Activated CD4-positive, alpha-beta T cell treated with anti-CD3 and anti-CD28 coated beads for 48 hours (primary cell): ENCODE measurements at places on chromosomes 12 and 14.

GRCh38 chr12:30679241-30679640 is 16.4 kb downstream of the IPO8 start:
- DNase-seq: no peak

DNA sequence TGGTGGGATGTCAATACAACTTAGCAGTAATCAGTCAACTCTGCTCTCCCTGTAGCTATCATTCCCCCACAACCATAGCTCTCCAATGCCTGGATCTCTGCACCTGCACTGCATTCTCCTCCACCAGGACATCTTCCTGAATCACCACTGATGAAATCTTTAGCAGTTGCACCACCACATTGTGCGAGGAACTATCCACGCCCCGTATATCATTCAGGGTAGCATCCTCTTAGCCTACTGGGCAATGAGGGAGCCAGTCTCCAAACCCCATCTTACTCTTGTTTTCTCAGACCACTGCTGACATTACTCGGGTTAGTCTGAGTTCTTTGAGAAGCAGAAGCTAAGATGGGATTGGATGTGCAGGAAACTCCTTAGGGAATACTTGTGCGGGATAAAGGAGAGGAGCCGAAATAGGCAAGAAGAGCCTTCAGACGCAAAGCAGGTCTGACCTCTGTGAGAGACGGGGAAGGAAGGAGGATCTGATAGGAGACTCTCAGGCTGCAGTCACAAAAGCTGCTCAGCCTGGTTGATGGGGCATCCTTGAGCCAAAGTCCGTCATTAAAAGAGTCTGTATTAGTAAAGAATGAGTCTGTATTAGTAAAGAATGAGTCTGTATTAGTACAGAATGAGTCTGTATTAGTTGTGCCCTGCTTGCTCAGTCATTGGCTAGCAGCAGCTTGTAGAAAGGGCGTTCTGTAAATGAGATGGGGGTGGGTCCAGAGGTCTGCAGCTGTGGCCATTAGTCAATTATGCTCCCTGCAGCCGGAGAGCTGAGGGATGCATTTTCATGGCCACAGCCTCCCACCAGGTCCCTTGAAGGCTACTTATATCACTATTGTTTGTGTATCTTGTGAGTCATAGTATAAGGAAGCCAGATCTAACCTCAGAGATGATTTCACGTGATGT is 49.6 kb upstream of the RASSF3 start:
- DNase-seq: no peak

- DNase-seq: no peak
These were observed 24.0 kb upstream of the GNG2 start for GRCh38 chr14:51836417-51836816.

GRCh38 chr12:28374556-28374955 is 184.3 kb downstream of the CCDC91 start:
- no peak for DNase-seq

GRCh38 chr12:2796187-2796666 is 1.5 kb downstream of the FKBP4 start:
- no peak for DNase-seq

- DNase-seq: no peak
These were observed 44.0 kb downstream of the A2ML1 start for GRCh38 chr12:8866429-8866828.

GRCh38 chr14:74504874-74505720 is 11.5 kb downstream of the ISCA2 start:
- DNase-seq: no peak

DNA sequence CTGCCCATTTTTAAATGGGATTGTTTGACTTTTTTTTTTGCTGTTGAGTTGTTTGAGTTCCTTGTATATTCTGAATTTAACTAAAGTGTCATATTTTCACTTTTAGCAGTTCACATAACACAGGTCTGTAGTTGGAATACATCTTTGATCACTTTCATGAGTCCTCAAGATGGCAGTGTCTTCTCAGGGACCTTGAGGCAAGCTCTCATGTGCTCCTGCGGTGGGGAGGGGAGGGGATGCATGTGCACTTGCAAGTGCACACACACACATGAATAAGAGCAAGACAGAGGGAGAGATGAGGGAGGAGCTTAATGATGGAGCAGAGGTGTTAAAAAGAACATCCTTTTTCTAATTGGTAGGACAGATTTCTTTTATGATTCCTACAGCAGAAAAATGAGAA is 291.4 kb upstream of the OR4E1 start:
- peak; percentile 63 for DNase-seq

DNA sequence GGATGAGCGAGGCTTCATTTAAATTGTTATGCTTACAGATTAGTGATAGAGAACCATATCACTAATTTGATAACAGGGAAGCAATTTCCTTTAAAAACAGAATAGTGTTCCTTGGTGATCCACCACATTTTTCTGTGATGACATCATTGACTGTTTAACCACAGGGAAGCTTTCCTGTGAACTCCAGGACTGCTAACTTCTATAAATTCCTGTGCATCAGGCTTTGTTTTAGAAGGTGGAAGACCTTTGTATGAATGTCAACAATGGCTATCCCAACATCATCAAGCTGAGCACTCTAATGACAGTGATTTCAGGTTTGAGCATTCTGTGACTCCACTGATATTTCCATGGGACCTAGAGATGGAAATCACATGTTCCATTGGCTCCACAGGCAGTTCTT is 177.1 kb downstream of the RMST start:
- no peak for DNase-seq

- peak; percentile 57 for DNase-seq
These were observed 64.4 kb downstream of the TMX1 start for GRCh38 chr14:51304438-51304837.

- no peak for DNase-seq
These were observed 182.0 kb downstream of the FOXA1 start for GRCh38 chr14:37413050-37413449.

GRCh38 chr14:34966413-34966812 is 16.4 kb upstream of the SRP54 start:
- peak; percentile 7 for DNase-seq

- no peak for DNase-seq
These were observed 126.3 kb downstream of the KTN1 start for GRCh38 chr14:55706365-55706684.

- no peak for DNase-seq
These were observed 163.8 kb upstream of the KITLG start for GRCh38 chr12:88743946-88744685.

DNA sequence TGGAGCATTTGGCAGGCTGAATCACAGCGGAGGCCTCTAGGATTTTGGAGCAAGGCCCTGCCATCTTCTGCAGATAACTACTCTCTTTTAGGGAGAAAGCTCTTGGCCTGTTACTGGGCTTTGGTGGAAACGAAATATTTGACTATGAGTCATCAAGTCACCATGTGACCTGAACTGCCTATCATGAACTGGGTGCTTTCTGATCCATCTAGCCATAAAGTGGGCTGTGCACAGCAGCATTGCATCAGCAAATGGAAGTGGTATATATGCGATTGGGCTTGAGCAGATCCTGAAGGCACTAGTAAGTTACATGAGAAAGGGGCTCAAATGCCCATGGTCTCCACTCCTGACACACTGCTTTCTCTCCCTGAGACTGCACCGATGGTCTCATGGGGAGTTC is 21.1 kb downstream of the GYS2 start:
- DNase-seq: no peak

DNA sequence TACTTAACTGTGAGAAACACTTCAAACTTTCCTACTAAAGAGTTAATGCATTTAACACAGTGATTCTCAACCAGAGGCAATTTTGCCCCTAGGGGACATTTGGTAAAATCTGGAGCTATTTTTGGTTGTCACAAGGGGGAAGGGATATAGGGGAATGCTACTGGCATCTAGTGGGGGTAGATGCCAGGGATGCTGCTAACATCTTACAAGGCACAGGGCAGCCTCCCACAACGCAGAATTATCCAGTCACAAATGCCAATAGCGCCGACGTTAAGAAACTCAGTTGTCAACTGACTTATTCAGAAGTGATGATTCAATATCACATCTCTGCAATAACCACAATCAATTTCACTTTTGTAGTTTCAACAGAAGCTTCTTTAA is 2.0 kb downstream of the EEA1 start:
- DNase-seq: peak; percentile 73

GRCh38 chr14:22370084-22370847 is 218.8 kb downstream of the DAD1 start:
- DNase-seq: no peak

GRCh38 chr14:52043690-52044089 is 25.2 kb downstream of the NID2 start:
- DNase-seq: peak; percentile 63

DNA sequence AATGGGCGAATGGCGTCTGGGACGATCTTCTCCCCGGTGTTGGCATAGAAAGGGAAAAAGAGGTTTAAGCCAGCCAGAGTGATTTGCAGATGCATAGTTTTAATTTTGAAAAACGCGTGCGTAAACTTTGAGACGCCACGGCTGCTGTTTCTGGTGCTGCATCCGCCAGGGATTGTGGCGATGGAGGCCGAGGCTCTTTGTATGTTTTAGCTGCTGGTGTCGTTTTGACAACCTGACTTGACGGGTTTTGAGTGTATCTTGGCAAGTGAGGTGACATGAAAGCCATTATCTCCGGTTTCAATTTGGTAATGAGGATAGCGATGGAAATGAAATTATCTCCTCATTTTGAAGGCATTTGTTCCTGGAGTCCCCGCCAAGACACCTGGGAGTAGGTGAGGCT is 1.6 kb downstream of the PTGDR start:
- no peak for DNase-seq

- no peak for DNase-seq
These were observed 38.7 kb downstream of the FBRSL1 start for GRCh38 chr12:132528564-132529106.

DNA sequence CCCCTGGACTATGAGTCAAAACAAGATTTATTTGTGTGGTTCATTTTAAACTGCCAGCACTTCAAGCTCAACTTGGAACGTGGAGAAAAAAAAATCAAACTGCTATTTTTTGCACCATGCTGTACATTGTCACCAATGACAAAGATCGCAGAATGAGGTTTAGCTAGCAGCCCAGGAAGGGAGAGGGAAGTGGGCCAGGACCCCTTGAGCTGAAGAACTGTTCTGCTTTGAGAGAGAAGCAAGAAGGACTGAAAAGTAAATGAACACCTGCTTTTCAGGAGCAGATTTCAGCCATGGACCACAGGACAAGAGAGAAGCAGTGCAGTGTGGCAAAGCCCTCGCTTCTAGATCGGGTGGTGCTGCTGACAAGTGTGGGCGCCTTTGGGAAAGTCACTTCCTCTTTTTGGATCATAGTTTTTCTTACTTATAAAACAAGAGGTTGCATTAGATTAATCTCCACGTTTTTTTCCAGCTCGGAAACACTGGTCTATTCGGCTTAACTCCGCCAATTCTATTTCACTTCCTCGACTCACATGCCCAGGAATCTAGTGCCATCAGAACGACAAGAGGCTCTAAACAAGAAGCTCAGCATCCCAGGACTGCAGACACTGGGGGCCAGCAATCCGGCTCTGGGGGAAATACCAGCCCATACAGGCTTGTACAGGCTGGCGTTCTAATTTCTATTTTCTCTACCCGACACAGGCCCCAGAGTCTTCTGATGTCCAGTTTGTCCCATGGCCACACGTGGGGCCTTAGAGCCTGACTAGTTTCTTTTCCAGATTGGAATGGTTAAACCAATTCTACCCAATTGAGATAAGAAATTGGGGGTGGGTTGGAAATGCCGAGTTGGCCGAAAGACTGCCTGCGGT is 129.9 kb downstream of the CRACR2A start:
- no peak for DNase-seq

DNA sequence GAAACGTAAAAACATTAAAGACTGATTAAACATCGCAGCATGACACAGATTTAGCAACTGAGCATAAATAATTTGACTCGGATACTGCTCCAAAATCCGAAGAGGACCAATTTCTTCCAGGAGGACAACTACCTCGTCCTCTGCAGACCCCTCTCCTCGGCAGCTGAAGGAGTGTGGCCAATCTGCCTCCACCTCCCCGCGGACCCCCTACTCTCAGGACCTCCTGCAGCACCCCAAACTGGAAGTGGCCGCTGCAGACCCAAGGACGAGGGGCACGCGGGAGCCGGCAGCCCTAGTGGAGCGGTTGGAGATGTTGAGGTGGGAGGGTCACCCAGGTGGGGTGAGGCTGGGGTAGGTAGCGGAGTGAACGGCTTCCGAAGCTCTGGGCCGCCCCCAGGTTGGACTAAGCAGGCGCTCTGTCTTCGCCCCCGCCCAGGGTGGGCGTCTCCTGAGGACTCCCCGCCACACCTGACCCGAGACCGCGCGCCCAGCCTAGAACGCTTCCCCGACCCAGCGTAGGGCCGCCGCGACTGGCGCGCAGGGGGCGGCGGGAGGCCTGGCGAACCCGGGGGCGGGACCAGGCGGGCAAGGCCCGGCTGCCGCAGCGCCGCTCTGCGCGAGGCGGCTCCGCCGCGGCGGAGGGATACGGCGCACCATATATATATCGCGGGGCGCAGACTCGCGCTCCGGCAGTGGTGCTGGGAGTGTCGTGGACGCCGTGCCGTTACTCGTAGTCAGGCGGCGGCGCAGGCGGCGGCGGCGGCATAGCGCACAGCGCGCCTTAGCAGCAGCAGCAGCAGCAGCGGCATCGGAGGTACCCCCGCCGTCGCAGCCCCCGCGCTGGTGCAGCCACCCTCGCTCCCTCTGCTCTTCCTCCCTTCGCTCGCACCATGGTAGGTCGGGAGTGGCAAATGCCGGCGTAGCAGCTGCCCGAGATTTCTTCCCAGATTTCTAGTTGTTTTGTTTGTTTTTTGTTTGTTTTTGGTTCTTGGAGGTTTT is at the start of gene CALM1:
Gene CALM1, plus strand, starts transcription at position 689 of the 999 bp plus-strand sequence. Its CDS starts 202 bp downstream, at position 891.
- DNase-seq: peak; percentile 96

- DNase-seq: no peak
These were observed 1037.1 kb downstream of the GALC start for GRCh38 chr14:86955771-86956354.

- DNase-seq: peak; percentile 58
These were observed 87.5 kb downstream of the SETD3 start for GRCh38 chr14:99393059-99393655.

GRCh38 chr12:123101526-123101925 is 49.4 kb downstream of the PITPNM2 start:
- DNase-seq: no peak

- no peak for DNase-seq
These were observed 31.5 kb downstream of the TTC7B start for GRCh38 chr14:90784621-90785270.

DNA sequence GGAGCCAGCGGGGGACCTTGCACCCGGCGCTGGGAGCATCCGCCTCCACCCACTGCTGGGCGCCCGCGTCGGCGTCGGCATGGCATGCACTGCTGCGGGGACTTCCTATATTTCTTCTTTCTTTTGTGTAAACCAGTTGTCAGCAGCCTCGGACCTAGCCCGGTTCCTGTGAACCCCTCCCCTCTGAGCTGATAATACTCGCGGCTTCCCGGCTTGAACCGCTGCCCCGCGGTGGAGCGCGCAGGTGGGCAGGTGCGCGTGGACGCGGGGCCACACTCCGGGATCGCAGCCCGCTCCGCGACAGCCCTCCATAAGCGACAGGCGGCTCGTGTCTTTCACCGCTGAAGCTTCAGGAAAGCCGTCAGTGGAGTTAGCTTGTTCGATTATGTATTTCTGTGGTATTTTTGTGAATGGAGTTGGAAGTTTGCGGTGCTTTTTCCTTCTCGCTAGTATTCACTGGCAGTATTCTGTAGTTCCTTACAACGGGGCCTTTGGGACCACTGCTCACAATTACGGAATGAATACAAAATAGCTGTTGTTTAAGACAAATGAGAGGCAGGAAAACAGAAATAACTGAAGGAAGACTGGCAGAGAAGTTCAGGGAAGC is 870 bp downstream of the BMAL2 start:
- DNase-seq: peak; percentile 62
